ENCODE measurements at places on chromosomes 2 and 18.

DNA sequence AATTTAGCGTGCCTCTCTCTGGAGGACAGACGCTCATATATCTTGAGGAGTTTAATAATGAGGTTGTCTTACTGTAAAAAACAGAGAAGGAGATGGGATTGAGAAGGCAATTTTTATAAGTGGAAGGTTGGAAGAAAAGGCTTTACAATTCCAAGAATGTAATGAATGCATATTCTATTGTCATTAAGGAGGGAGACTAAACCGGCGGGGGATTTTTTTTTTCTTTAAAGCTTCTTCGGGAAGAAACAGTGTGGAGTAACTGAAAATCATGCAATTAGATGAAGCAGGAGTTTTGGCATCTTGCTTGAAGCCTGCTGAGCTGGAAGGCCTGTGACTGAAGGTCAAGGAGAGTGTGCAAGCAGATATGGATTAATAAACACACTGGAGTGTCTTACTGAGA, 124.4 kb downstream of the HRH4 start:
- DNase-seq = no peak

DNA sequence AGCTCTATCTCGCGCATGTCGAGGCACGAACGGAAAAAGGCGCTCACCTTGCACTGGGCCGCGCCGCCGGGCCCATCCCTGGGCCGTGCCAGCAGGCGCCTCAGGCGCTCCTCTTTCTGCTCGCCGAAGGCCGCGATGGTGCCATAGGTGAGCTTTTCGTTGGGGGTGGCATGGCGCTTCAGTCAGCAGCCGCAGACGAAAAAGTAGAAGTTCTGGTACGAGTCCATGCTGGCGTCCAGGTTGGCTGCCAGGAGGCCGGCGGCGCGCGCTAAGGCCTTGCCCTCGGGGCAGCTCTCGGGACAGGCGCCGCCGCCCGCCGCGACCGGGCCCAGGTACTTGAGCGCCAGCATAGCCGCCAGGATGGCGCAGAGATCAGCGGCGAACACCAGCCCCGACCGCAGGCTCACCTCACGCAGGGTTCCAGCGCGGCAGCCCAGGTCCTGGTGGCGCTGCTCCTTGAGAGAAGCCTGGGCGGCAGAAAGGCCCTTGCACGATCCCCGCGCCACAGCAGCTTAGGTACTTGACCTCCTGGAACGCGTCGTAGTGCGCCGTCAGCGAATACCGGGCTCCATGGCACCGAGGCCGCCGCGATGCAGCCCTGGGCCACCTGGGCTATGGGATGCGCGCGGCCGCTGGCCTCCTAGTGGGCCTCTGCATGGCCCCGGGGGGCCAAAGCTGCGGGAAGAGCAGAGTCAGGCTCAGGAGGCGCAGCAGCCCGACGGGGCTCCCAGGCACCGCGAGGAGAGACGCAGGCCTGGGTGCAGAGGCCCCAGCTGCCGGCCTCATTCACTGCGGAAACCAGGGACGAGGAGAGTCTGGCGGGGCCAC, 12.8 kb downstream of the ALPG start:
- no peak for DNase-seq

GRCh38 chr2:134120733-134121630, 132.9 kb upstream of the MGAT5 start:
- DNase-seq = peak; percentile 86

DNA sequence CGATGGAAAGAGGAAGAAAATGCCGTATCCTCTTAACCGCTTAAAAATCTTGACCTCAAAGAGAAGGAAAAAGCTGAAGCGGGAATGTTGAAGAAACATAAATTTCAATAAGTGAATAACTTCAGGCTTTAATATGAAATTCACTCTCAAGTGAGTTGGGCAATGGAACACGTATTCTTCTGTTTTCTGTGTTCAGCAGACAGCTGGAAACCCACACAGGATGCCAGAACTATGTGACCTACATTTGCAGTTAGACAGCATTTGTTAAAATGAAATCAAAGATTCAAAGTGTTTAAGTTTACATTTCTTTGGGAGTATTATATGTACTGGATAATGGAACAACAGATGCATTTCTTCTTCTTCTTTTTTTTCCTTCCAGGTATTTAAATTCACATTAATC, 80.5 kb upstream of the SPATS2L start:
- DNase-seq = no peak

GRCh38 chr2:18117592-18117991, 239.1 kb downstream of the KCNS3 start:
- DNase-seq = peak; percentile 15

DNA sequence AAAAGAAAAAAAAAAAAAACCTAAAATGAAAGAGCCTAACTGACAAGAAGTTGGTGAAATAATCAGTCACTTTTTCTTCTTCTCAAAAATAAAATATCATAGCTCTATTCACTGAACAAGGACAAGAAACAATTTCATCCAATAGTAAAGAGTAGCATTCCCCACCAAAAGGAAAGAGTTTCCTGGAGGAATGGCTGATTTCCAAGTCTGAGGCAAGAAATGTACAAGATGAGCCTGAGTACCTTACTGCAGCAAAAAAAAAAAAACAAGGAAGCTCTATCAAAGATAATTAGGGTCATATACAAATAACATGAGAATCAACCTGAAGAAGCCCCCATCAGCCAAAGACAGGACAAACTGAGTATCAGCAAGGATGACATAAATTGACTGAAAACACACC, 11.5 kb downstream of the ROCK1 start:
- DNase-seq = no peak

- DNase-seq = no peak
These were observed 139.3 kb downstream of the KLHL29 start for GRCh38 chr2:23524261-23524706.

GRCh38 chr2:217993817-217994463, 8.9 kb downstream of the TNS1 start:
- DNase-seq = peak; percentile 83

DNA sequence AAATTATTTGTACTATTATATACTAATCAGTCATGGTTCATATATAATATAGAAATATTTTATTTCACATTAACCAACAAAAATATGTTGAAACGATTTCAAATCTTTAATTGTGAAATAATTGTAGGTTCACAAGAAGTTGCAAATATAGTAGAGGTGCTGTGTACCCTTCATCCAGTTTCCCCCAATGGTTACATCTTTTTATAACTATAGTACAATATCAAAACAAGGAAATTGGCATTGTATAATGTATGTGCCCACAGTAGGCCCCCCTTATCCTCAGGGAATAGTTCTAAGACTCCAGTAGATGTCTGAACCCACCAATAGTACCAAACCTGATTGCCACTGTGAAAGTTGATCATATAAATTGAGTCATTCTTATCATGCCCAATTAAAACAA, 7.4 kb upstream of the CYB5A start:
- no peak for DNase-seq

GRCh38 chr2:77207331-77207730, 314.8 kb downstream of the LRRTM4 start:
- DNase-seq = no peak

DNA sequence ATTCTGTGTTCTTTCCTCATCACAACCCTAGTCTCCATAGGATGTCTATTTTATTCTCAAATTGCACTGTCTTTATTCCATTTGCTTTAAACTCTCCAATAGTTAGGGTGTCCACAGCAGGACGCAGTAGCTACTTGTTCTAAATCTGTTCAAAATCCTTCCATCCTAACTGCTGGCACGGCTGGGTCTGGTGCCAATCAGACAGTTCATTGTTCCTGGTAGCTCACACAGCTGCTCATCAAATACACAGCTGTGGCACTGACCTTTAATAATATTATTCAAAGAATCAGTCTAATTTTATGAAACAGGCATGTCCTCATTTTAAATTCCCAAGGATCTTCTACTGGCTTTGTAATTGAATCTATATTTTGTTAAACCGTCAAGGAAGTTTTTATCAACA, 59.7 kb upstream of the TMEFF2 start:
- DNase-seq = no peak
